ENCODE measurements at places on chromosomes 4 and X.

- peak; percentile 32 for DNase-seq
Measured at GRCh38 chr4:174714393-174715211, 114.4 kb downstream of the GLRA3 start.

DNA sequence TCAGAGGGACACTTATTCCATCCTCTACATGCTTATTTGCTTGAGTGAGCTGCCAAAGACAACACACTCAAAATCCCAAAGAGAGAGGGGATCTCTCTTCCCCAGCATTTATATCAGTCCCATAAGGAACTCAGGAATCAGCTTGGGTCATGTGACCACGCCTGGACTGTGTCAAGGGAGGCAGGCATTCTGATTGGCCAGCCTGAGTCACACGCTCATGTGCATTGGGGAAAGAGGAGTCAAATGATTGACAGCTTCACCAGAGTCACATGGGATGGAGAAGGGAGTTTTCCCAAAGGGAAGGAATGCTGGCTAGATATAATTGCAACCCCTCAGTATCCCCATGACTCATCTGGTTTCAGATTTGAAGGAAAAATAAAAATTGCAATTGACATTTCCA, 49.0 kb downstream of the RWDD4 start:
- no peak for DNase-seq

DNA sequence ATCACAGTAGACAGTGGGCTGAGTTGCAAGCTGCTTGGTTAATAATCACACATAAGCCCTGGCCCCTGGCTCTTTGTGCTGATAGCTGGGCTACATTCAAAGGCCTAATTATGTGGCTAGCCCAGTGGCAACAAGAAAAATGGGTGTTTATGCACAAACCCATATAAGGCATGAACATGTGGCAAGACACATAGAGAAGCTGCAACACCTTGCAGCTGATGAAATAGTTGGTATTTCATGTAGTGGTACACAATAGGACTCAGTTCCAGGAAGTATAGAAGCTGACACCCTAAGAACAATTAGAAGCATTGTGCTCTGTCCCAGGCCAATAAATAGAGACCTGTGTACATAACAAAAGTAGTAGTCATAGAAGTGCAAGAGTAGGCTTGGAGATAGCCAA, 14.6 kb upstream of the ZNF630 start:
- DNase-seq, result no peak

- no peak for DNase-seq
Measured at GRCh38 chr4:77355731-77356130, 198.7 kb downstream of the CCNG2 start.

DNA sequence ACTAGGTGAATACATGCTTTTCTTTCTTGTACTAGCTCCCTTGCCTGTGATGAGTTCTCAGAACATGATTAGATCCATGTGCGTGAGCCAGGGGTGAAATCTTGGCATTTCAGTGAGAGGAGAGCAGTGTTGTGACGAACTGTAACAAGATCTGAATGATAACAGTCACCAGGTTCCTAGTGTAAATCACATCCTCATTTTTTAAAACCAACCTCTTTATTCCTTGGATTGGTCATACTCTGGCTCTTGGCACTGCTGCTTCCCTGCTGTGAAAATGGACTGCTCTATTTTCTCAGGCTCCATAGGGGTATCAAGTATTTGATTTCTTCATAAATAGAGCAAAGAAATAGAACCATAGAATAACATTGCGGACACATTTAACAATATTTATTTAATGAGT, 206.3 kb downstream of the SLC4A4 start:
- no peak for DNase-seq

DNA sequence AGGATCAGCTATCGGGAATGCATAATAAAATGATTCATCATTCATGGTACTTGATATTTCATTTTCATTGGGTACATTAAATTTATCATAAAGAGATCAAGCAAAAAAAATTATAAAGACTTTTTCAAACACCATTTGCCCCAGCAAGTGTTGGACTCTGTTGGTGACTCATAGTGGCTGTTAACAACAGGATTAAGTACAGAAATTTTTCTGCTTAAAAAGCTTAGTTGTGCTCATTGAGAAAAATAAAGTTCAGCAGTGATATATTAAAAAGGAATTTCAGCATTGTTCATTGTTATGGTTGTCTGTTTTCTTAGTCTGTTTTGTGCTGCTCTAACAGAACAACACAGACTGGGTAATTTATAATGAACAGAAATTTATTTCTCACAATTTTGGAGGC, 86.2 kb upstream of the PCDH10 start:
- no peak for DNase-seq

GRCh38 chrX:34631479-34632220, 25.4 kb downstream of the TMEM47 start:
- no peak for DNase-seq

GRCh38 chr4:52376132-52376704, 282.9 kb downstream of the USP46 start:
- DNase-seq, result peak; percentile 12

DNA sequence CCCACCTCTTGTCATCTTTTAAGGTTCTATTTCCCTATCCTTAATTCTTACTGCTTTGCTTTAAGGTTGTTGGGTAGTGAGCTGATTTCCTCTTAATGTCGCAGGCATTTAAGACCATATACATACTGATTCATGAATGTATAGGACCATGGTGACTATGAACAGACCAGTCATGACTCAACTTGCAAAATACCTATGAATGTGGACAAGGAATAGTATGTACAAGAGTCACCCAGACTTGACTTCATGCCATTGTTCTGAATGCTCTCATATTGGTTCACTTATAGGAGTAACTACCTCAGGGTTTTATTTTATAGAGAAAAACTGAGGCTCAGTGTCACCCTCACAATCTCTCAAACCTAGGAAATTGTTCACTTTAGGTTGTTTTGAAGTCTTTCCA, 44.3 kb downstream of the CCNG2 start:
- no peak for DNase-seq

GRCh38 chr4:74543231-74543781, 98.4 kb downstream of the AREG start:
- DNase-seq, result no peak

- DNase-seq, result no peak
Measured at GRCh38 chr4:109094056-109094455, 208.4 kb downstream of the COL25A1 start.

GRCh38 chrX:103730796-103731493, 20.2 kb downstream of the TMEM31 start:
- DNase-seq, result no peak

GRCh38 chr4:22496165-22496813, 19.6 kb downstream of the ADGRA3 start:
- no peak for DNase-seq

DNA sequence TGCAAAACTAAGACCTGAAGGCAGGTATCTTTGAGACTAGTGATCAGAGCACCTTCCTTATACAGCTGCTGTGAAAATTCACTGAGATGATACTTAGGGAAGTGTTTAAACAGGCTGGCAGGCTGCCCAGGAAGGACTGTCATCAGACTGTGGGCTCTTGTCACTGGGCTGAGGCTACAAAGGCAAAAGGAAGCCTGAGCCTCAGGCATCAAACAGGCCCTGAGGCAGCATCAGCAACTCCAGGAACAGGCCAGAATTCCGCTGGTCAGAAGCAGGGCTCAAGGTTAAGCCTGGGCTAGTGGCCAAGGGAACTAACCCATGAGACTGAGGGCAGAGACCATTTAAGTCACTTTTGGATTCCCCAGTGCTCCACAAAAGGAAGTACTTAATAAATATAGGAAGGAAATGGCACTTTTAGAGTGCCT, 12.8 kb downstream of the PJA1 start:
- DNase-seq, result no peak

- DNase-seq, result no peak
Measured at GRCh38 chr4:12207396-12207795, 778.7 kb upstream of the HS3ST1 start.

- DNase-seq, result no peak
Measured at GRCh38 chrX:723781-724180, 93.2 kb downstream of the SHOX start.

GRCh38 chr4:8754634-8755589, 116.7 kb downstream of the HMX1 start:
- DNase-seq, result no peak

- DNase-seq, result no peak
Measured at GRCh38 chrX:134957836-134958235, 33.0 kb upstream of the SMIM10 start.

DNA sequence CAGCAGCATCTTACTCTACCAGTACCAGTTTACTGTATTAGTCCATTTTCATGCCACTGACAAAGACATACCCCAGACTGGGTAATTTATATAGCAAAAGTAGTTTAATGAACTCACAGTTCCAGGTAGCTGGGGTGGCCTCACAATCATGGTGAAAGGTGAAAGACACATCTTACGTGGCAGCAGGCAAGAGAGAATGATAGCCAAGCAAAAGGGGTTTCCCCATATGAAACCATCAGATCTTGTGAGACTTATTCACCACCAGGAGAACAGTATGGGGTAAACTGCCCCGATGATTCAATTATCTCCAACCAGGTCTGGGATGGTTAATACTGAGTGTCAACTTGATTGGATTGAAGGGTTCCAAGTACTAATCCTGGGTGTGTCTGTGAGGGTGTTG, 69.3 kb downstream of the YIPF6 start:
- DNase-seq, result no peak

DNA sequence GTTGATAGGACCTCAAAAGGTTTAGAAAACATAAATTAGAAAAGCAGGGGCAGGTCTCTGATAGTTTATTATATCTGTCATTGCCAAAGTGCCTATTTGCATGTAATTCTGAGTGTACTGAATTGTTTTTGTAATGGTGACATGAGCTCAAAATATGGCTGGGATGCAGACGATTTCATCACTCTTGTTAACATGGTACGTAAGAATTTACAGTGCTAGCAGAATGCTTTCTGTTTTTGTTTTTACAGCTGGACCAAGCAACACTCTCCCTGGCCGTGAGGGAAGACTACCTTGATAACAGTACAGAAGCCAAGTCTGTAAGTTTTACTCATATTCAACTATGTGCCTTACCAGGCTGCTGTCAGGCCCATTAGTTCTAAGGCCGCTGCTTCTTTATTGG, 58.1 kb downstream of the PHEX start:
- no peak for DNase-seq

DNA sequence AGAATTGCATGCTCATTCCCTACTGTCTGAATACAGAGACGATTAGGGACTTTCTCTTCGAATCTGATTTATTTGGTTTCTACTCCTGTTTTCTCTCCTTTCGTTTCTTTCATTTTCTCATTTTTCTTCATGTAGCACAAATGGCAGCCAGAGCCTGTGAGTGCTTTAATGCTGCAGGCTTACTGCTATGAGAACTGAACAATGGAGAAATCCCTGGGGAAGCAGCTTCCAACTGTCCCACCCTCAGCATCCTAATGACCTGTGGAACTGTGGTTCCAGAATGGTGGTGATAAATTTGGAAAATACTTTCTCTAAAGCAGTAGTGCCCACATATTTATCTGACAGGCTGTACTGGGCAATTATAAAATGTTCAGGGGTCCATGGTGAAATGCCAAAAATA, 930.4 kb downstream of the DMD start:
- no peak for DNase-seq

DNA sequence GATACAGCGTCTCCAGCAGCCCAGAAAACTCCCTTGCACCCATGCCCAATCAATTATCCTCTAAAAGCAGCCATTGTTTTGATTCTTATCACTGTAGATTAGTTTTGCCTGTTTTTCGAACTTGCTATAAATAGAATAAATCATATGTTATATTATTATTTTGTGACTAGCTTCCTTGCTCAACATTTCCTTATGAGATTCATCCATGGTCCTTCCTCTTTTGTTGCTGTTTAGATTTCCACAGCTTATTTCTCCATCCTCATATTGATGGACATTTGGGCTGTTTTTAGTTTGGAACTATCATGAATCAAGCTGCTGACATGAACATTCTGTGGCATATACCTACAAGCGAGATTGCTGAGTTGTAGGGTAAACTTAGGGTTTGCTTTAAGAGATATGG, 595.3 kb downstream of the BCOR start:
- DNase-seq, result no peak

DNA sequence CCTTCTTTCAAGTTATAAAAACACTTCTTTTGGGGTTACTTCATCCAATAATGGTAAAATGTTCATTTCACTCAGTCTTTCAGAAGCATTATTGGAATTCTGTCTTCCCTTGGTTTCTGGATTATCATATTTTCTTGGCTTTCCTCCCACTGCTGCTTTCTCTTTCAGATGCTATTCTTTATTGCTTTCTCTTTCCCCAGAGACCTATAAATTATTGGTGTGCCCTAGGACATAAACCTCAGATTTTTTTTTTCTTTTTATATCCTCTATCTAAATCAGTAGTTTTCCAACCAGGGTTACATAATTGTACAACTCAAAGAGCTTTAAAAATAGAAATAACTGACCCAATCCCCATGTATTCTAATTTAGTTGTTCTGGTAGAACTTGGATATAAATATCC, 1005.5 kb downstream of the ARAP2 start:
- no peak for DNase-seq

DNA sequence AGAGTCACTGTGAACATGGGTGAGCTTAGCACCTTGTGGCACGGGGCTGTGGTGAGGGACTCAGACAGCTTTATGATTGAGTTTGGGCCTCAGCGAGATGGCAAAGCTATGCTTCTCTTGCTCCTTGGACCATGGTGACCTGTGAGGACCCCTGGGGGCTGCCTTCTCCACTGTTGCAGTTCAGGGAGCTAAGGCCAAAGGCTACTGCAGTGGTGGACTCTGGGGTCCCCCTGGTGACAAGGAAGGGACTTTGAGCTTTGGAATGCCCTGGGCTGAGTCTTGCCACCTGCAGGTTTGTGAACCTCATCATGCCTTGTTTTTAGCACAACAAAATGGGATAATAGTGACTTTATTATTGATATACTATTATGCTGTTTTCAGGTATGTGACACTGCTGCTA, 36.5 kb downstream of the TBL1X start:
- no peak for DNase-seq

DNA sequence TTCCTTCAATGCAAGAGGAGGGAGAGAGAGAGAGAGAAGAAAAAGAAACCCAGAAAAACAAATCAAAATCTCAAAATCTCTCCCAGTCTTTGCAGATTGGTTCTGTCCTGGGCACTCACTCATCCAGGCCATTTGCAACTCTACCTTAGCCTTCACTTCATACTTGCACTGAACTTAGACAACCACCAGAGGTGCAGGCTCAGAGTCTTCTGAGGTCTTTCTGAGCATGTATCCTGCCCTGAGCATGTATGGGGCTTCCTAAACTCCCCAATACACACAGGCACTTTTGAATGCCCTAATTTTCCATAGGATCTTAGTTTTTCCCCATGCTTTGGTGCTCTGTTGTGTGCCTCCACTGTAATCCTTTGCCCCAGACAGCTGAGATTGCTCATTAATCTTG, 2.9 kb downstream of the CFI start:
- DNase-seq, result no peak

- no peak for DNase-seq
Measured at GRCh38 chr4:129747756-129748155, 651.8 kb downstream of the C4orf33 start.

All from Panc1 (cell line).